ENCODE measurements at places on chromosomes 2 and 18.

GRCh38 chr2:105405291-105405690 lies 6.4 kb upstream of the FHL2 start:
- no peak for DNase-seq

DNA sequence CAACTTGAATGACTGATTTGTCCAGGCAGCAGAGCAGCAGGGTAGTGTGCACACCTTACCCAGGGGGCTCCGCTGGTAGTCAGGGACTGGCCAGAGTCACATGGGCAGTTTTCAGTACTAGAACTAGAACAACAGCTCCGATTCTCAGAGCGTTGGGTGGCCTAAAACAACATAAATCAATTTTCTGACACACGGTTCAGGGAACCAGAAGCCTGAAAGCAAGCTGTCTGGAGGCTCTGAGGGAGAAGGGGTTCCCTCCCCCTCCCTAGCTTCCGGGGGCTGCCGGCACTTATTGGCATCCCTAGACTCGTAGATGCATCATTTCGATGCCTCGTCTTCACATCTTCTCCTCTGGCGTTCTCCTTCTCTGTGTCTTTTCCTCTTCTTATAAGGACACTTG lies 13.4 kb upstream of the ITGB6 start:
- no peak for DNase-seq

DNA sequence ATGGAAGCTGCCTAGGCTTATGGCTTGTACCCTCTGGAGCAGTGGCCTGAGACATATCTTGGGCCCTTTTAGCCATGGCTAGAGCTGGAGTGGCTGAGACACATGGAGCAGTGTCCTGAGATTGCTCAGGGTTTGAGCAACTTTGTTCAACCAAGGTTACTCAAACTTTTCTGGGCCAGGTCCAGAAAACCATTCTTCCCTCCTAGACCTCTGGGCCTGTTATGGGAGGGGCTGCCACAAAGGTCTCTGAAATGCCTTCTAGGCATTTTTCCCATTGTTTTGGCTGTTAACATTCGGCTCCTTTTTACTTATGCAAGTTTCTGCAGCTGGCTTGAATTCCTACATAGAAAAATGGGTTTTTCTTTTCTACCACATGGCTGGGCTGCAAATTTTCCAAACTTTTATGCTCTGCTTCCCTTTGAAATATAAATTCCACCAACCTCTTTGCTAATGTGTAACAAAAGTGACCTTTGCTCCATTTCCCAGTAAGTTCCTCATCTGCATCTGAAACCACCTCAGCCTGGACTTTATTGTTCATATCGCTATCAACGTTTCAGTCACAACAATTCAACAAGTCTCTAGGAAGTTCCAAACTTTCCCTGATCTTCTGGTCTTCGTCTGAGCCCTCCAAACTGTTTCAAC lies 84.9 kb upstream of the MAP4K3 start:
- DNase-seq = no peak

GRCh38 chr2:241573741-241574140 lies 15.2 kb downstream of the BOK start:
- DNase-seq = no peak

DNA sequence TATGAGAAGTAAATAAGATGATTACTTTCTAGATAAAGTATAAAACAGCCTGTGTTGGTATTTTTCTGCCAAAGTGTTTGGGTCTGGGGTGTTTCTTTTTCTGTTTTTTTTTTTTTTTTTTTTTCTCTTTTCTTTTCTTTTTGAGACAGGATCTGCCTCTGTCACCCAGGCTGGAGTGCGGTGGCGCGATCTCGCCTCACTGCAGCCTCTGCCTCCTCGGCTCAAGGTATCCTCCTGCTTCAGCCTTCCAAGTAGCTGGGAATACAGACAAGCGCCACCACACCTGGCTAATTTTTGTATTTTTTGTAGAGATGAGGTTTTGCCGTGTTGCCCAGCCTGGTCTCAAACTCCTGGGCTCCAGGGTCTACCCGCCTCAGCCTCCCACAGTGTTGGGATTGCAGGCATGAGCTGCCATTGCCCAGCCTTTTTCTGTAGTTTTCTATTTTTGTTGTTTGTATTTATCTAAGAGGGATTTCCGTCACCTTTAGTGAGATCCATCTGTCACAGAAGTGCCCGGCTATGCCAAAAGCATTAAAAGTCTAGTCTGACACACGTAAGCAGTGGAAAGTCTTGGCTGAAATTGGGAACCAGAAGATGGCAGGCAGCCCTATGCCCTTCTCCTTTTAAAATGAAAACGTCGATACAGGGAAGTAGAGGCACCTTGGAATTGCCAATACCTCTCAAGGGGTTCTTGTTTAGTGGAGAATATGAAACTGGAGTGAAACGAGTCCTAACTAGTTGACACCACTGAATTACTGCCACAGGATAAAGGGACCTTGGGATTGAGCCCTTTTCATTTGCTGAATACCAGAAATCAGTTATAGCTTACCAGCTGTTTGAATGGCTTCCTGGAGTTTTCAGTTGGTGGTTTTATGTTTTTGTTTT lies 14.0 kb downstream of the UGP2 start:
- no peak for DNase-seq

- no peak for DNase-seq
These were observed 75.8 kb downstream of the SOWAHC start for GRCh38 chr2:109689973-109690372.

GRCh38 chr2:140650825-140651224 lies 1480.0 kb downstream of the LRP1B start:
- no peak for DNase-seq

DNA sequence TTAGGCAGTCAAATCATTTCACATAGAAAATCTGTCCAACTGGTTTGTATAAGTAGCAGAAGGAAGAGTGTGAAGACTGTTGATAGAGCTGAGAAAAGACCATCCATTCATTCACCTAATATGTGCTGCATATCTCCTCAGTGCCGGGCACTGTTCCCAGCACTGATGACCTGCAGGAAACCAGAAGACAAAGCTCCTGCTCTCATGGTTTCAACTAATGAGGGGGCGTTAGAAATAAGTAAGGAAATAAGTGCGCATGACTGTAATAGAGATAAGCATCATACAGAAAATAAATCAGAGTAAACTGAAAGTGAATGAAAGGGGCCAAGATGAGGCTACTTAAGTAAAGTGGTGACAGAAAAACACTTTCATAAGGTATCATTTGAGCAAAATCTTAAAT lies 427.5 kb upstream of the CDH20 start:
- DNase-seq = no peak

- no peak for DNase-seq
These were observed 112.8 kb upstream of the SLC39A10 start for GRCh38 chr2:195543902-195544894.

DNA sequence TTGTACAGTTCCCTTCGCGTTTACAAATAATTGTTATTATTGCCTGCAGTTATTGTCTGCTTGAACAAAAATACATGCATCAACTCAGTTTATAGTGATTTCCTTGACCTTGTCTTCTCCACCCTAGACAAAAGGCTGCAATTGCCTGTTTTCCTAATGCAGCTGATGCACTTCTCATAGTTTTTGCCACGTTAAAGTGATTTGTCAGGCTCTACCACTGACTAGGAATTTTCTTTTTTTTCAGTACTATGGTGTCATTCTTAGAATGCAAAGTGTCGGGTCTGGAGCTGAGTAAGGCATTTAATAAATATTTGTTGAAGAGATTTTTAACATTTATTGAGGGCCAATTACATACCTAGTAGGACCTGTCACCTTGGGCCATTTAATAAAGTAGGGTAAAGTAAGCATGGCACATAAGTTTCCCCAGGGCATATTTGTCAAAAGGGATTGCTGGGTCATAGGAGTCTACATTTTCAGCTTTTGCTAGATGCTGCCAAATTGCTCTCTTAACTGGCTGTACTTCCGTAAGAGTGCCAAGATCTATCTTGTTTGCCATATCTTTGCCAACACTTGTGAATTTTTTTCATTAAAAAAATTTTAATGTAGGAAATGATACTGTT lies 24.1 kb downstream of the ACSL3 start:
- DNase-seq = no peak
